Activated T-helper 9 cell treated with anti-CD3 and anti-CD28 coated beads, Interleukin-2, amount 50 U/mL, for 16 hours (primary cell): ENCODE measurements at places on chromosomes 1 and 21.

GRCh38 chr1:212186427-212187207 is 98.6 kb upstream of the PPP2R5A start:
- no peak for DNase-seq

- DNase-seq, result no peak
Observed at GRCh38 chr1:111483876-111484275, 10.1 kb downstream of the C1orf162 start.

DNA sequence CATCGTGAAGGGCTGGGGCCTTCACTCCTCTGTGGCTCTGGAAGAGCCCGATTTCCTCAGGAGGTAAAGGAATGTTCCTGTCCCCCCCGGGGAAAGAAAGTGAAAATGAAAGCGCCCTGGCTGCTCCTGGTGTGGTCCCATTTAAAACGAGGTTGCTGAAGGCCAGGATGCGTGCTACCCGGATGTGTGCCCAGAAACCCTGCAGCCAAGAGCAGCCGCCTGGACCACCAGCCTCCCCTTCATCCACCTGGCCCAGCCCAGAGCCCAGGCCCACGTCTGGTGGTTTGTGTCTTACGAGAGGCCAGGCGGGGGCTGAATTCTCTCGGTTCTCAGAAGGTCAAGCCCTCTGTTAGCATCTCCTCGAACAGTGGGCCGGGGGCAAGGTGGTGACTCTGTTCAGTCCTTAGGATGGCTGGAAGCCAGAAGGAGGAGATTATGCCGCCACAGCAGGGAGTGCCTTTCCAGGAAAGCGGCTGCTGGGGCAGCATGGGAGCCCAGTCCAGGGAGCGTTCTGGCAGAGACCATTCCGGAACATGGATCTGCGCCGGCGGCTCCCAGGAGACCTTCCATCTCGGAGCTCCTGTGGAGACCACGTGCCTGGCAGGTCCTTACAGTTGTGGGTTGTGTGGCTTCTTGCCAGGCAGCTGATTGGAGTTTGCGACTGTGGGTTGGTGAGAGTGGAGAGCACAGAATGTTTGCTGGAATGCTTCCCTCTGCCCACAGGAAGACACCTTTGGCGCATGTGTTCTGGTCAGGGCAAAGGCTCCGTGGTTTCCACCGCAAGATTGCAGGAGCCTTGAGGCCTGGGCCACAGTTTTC is 1.4 kb downstream of the GUK1 start:
- no peak for DNase-seq

GRCh38 chr1:178146436-178146835 is 52.5 kb downstream of the RASAL2 start:
- DNase-seq, result no peak

DNA sequence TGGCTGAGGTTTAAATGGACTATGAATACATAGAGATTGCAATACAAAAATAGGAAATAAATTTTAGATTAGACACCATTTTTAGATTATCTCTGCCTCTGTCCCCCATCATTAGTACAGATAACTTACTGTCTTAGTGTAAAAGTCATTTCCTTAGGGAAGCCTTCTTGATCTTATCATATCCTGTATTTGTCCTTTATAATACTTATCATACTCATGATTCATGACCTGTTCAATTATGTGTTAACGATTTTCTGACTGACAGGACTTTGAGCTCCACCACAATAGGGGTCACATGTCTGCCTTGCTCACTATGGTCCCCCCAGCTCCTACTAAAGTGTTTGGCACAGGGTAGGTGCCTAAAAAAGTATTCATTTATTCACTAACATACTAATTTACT is 14.6 kb downstream of the TEX38 start:
- DNase-seq, result no peak

- no peak for DNase-seq
Observed at GRCh38 chr21:26846036-26846931, 1.1 kb upstream of the ADAMTS1 start.

DNA sequence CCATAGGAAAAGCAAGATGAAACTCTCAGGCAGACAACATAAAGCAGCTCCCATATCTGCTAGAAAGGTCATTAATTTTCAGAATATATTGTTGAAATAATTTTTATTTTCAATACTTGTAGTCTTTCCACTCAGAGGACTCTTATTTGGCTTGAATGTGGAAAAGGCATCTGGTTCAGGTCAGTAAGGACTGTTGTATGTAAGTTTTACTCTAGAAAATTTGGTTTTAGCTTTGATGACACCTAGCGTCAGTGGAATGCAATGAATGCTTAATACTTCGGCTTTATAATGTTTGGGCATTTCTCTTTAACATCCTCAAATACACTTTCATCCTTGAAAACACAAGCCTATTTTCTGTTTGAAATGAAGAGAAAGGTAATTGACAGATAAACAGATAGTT is 63.3 kb downstream of the LRRC40 start:
- DNase-seq, result no peak
